ENCODE measurements at places on chromosomes 5 and 9.

DNA sequence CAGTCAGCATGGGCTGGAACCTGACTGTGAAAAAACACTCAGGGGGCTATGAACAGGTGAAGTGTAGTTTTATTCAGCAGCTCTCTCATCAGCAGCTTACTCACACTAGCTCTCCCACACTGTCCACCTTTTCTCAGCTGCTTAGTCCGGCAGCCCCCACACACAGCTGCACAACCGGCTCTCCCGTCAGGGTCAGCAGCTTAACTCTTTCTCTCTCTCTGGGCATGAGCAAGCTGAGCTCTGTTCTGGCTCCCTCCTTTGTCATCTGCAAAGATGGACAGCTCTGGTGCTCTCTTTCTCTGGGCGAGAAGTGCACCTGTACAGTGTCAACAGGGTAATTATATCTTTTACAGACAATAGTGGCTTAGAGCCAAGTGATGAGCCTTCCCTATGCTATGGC is 8.2 kb downstream of the DMAC1 start:
- no peak for DNase-seq

DNA sequence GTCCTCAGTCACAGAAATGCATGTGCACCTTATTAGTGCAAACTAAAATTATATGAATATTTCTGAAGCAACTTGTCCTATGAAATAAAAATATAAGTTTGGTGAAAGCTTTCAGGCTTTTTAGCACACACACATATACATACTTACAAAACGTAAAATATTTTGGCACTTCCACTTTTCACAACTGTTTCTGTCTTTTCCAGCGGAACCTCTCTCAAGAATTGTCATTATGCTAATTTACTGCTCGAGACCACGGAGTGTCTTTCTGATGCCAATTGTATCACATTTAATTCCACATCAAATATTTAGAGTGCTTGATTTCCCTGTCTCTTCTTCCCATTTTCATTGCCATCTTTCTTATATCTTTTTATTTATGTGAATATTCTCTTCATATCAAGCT is 100.4 kb downstream of the MEF2C start:
- DNase-seq, result no peak

DNA sequence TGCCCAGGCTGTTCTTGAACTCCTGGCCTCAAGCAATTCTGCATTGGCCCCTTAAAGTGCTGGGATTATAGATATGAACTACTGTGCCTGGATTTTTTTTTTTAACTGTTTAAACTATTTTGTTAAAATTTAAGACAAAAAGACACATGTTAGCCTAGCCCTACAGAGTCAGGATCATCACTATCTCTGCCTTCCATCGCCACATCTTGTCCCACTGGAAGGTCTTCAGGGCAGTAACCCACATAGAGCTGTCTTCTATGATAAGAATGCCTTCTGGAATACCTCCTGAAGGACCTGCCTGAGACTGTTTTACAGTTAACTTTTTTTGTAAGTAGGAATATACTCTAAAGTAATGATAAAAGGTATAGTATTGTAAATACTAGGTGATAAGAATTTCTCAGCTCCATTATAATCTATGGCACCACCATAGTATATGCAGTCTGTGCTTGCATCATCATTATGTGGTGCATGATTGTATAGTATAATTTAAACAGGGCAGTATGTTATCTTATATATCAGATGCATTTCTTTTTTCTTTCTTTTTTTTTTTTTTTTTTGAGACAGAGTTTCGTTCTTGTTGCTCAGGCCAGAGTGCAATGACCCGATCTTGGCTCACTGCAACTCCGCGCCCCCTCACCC is 52.7 kb downstream of the DENND4C start:
- no peak for DNase-seq

- no peak for DNase-seq
Measured at GRCh38 chr5:157130925-157131324, 11.7 kb downstream of the MED7 start.

DNA sequence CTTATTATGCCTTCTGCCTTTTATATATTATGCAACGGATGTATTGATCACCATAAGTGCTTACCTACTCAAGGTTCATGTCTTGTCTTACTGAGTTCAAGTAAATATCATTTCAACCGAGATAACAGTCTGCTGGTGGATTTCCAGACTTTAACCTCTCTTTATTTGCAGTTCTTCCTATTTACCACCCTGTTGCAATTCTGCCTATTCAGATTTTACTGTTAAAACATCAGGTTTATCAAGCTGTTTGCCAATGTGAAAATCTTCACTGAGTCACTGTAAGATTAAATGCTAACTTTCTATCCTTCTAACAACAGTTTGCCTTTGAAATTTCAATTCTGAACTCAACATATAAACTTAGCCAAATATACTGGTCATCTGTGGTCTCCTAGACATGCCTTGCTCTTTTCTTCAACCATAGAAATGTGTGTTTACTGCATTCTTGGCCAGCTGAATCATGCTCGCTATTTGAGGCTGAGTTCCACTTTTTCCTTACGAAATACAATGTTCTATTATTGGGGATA is 471.7 kb upstream of the RORB start:
- DNase-seq, result no peak

DNA sequence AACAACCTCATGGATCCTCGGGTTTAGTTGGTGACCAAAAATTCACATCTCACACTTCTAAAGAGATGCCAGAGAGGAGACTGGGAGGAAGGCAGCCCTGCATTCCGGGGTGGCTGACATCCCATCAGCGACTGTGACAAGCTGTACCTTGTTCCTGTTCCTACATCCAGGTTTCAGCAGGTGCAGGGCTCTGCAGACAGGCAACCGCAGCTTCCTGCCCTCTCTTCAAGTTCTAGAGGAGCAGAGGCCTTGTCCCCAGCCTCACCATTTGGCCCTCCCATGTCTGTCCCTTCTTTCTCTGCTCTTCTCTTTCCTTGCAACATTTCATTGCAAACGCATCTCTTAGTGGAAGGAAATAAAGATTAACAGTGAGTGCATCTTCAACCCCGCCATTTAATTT is 454.6 kb downstream of the IRX1 start:
- DNase-seq, result no peak

DNA sequence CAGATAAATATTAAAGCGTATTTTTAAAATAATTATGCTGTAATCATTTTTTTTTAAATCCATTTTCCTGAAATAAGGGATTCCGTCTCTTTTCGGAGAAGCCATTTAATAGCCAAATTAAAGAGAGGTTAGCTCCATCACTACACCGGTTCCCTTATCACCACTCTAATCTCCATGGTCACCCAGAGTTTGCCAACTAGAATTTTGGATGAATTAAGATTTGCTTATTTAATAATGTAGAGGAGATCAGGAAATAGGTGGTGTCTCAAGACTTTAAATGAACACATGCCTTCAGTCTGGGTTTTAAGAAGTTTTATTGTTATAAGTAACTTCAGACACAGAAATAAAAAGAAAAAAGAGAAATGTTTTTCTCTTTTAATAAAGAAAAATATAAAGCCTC is 151.7 kb downstream of the TTC39B start:
- no peak for DNase-seq

DNA sequence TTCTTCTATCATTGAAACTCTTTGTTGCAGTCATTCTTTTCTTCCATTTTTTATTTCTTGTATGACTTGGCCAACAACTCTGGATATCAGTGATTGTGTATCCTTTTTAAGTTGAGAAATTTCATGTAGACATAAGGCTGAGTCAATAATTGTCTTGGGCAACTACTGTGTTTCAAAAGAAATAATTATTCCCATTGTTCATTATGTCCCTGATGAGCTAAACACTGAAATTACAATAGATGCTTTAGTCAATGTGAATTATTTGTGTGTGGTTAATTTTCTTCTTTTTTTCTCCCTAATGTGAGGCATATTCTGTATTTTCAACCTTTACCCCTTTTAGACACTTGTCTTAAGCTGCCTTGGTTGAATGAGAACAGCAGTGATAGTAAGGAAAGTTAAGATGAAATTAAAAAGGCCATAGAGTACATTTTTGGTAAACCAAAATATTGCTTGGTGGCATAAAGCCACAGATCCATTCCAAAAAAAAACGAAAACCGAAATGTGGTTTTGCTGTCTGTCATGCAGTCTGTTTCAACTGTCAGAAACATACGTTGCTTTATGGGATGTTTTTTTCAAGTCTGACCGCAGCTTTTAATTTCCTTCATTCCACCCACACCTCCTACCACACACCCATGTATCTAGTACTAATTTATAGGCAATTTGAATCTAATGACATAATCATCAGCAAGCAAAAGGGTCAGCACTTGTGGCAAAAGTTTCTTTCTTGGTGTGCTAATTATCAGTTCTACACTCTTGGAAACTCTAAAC is 21.1 kb downstream of the TLE4 start:
- DNase-seq, result no peak

DNA sequence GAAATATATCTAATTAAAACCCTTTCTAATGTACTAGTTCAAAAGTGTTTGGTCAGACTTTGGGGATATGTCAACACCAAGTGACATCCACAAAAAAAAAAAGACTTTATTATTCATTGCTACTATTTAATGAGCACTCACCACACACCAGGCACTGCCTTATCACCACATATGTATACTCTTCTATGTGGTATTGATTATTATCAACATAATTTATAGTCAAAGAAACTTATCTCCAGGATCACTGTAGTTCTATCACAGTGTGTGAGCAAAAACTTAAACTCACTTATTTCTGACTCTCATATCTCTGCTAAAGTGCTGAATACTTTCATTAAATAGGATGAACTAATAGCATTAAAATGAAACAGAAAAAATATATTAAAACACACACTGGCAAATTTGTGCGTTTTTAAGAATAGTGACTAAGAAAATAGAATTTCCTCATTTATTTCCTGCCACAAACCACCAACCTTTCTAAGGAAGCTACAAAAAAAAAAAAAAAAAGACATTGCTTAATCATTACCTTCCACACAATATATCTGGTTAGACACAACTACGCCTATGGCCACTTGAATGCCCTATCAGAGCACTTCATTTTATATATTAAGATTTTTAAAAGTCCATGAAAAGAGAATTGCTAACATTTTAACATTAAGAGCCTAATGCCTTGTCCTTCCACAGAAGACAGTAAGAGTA is 12.8 kb downstream of the SLCO4C1 start:
- no peak for DNase-seq

DNA sequence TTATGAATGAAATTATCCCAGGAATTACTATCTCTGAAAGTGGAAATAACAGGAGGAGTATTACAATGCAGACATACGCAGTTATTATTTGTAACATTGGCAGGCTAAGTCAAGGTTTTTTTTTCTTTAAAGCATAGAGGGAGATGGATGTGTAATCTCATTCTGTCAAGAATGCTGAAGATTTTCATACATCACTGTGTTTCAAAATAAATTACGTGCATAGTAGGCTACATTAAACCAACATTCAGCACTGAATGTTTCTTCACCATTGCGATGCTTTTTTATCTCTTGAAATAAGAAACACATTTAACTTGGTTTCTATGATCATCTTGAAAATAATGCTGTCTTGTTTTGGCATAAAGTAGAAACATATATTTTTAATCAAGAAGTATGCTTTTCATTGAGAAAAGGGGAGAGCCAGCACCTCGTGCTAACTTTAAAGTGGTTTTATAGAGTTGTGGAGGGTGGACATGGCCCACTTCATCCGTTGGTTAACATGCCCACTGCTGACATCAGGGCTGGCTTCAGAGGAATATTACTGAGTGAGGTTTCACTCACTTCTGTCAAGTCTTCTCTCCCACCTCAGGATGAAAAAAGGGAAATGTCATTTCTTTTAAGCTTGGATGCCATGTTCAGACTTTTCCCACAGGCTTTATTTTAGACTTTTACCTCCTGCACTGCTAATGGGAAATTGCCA is 203.6 kb upstream of the MEF2C start:
- no peak for DNase-seq

GRCh38 chr9:34990908-34991606 is 1.5 kb downstream of the DNAJB5 start:
- DNase-seq, result no peak

DNA sequence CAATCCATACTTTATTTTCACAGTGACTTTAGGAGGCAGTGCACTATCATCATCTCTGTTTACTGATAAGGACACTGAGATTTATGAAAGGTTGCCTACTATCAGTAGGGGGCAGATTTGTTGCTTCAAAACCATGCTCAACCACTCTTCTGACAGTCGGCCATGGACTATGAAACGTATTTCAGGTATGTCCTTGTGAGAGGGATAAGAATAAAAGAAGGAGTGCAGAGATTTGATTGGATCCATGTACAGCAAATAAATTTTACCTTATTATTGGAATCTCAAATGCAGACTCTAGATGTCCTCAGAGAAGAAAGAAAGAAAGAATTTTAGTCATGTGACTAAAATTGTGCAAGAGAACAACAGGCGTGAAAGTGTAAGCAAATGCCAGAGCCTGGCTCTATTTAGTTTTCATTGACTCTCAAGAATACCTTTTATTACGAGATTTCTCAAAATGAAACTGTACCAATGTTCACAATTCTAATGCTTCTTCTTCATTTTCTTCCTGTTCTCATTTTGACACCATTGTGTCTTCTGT is 296.6 kb upstream of the RASA1 start:
- no peak for DNase-seq

GRCh38 chr5:44048276-44048984 is 340.8 kb downstream of the FGF10 start:
- no peak for DNase-seq

GRCh38 chr5:180470966-180471582 is 23.1 kb upstream of the CNOT6 start:
- no peak for DNase-seq

GRCh38 chr9:131618071-131618479 is 72.8 kb downstream of the PRRT1B start:
- DNase-seq, result no peak

DNA sequence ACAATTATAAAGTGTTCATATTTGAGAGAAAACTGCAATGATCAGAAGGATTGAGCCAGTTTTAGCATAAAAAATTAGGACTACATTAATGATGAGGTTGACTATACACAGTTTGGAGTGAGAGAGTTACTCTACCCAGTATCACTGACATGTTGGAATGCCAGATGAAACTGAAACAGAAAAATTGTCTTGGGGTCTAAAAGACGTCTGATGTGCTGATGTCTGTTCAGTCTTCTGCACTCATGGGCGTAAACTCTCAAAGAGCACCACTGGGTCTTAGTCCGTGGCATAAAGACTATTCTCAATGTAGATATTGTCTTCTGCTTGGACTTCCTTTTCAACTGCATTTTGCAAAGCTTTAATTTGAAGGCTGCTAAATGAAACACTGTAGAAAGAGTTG is 29.5 kb downstream of the HAVCR1 start:
- DNase-seq, result no peak

- DNase-seq, result no peak
Measured at GRCh38 chr9:8155706-8156105, 356.1 kb upstream of the DMAC1 start.

- DNase-seq, result no peak
Measured at GRCh38 chr5:14006823-14007520, 62.5 kb upstream of the DNAH5 start.

DNA sequence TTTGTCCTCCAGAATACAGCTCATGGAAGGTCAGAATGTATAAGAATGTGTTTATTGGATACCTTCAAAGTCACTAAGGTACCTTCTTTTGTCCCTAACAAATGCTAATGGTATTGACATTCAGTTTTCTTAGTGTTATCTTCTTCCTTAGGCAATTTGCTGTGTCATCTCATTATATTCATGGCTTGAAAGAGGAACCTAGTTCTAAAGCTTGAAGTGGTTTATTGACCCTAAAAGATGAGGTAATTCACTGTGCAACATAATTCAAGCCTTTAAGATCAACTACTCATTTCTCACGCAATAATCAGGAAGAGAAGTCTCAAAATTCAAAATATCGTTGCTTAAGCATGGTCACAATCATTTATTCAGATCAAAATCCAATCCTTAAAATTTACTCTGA is 342.7 kb upstream of the RIOK2 start:
- no peak for DNase-seq

- DNase-seq, result no peak
Measured at GRCh38 chr5:134580001-134580460, 52.6 kb downstream of the SAR1B start.

GRCh38 chr9:127574072-127574993 is 37.7 kb upstream of the STXBP1 start:
- peak; percentile 27 for DNase-seq

All from NCI-H2107 (cell line).